ENCODE measurements at places on chromosomes 12 and 14.
A peak's percentile ranks its signal among the peaks of the same experiment; 100 is the strongest.

GRCh38 chr12:68745376-68745903 is 536 bp upstream of the SLC35E3 start:
- DNase-seq, result no peak

GRCh38 chr12:49189731-49190716 is 1.1 kb upstream of the TUBA1A start:
- peak; percentile 11 for DNase-seq

GRCh38 chr12:110234755-110235154 is 46.3 kb upstream of the ATP2A2 start:
- no peak for DNase-seq

DNA sequence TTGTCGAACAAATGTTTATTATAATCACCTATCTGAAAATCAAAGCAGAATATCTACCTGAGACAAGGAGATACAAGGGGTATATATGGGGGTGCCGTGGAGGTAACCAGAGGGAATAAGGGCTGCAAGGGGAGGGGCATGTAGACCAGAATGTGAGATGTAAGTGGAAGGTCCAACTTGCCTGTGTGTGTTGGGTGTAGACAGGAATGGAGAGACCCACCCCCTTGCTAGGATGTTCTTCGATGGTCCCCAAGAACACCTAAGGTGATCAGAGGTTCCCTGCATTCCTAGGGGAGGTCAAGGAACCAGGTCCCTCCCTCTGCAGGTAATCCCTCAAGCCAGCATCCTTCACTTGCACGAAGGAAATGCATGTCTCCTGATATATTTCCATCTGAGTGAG is 167.9 kb downstream of the DICER1 start:
- no peak for DNase-seq

All from activated CD8-positive, alpha-beta memory T cell treated with anti-CD3 and anti-CD28 coated beads for 24 hours (primary cell).